ENCODE measurements at places on chromosomes 1 and 21.

- DNase-seq, result no peak
These were observed 37.7 kb downstream of the RRP1 start for GRCh38 chr21:43827015-43827611.

GRCh38 chr1:10513199-10513598 lies 38.4 kb downstream of the PEX14 start:
- no peak for DNase-seq

- no peak for DNase-seq
These were observed 43.3 kb downstream of the POU2F1 start for GRCh38 chr1:167263819-167264464.

DNA sequence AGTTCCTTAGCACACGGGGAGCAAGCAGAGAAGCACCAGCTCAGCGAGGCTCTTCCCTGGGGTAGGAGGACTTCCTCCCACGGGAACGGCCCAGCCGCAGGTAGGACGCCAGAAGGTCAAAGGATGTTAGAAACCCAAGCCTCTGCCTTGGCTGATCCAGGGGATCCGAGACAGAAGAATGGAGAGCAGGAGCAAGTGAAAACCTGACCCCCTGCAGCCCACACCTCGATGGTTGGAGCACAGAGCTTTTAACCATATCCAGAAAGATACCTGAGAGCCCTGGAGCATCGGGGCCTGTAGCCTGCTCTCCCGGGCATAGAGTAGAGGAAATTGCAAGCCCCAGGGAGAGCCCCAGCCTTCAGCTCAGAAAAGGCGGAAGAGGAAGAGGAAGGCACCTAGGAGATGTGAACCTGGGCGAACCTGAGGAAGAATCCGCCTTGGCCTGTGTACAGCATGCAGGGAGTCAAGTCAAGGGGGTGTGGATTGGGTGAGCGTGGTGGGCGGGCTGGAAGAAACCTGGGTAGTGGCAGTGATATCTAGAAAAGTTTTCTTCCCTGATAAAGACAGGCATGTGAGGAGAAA lies 76.3 kb downstream of the PSMG1 start:
- no peak for DNase-seq

DNA sequence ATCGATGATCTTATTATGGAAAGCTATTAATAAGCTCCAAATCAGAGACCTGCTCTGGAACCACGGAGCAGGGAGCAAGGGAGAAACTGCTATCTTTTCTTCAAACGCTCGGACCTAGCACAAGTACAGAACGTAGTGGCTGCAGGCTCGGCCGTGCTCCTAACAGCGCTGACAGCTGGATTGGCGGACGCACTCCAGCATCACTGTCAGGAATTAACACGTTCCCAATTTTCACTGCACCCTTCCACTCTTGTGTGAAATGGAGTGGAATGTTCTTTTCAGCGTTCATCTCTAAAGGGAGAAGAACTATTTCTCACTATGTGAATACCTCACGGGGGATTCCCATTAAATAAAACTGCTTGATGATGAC lies 106.9 kb downstream of the ZNF281 start:
- no peak for DNase-seq

DNA sequence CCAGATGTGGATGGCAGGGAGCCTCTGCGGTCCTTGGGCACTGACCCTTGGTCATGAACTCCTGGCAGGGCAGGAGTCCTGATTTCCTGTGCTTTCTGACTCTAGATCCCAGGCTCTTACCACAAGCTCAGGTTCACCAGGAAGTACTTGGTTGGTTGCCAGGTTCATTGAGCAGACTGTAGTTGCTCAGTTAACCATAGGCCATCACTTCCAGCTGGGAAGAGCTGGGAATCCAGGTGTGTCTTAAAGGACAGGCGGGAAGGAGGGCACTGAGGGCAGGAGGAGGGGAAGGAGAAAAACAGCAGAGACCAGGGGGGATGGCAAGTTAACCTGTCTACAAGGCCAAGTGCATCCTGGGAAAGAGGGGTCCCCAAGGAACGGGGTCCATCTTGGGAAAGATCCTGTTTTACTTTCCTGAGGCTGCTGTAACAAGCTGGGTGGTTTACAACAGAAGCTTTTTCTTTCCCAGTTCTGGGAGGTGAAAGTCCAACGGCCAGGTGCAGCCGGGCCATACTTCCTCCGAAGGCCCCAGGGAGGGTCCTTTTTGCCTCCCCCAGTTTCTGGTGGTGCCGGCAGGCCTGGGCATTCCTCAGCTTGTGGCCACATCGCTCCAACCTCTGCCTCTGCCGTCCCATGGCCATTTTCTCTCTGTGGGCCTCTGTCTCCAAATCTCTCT lies 11.6 kb downstream of the KCNAB2 start:
- DNase-seq, result no peak

DNA sequence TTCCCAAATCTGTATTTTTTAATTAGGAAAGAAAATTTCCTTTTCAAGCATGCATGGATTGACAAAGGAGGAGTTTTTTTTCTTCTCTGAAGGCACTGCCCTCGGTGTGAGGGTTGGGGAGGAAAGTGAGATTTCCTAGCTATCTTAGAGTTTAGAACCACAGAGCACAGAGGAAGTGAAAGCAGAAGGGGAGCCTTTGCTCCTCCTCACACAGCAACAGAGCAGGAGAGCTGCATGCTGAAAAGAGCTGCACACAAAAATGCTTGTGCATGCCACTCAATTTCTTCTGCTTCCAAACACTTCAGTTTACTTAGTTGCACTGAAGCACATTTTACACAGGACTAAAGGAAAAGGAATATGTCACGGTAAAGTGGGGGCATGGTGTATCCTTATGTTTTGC lies 308.1 kb downstream of the GPATCH2 start:
- no peak for DNase-seq

DNA sequence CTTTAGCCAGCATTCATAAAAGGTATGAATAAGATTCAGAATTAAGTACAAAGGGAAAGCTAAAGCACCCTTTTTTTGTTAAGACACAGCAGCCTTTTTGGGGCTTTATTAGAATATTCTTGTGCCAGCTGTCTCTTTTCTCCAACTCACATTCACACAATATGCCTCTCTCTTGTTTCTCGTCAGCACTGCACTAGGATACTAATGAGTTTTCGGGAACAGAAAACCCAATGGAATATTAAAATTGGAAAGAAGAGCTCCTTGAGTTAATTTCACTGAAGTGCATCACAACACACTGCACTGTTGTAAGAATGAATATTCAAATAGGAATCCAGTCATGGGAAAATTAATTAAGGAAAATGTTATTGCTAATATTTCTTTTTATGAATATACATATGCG lies 410.4 kb upstream of the BEND5 start:
- DNase-seq, result no peak

DNA sequence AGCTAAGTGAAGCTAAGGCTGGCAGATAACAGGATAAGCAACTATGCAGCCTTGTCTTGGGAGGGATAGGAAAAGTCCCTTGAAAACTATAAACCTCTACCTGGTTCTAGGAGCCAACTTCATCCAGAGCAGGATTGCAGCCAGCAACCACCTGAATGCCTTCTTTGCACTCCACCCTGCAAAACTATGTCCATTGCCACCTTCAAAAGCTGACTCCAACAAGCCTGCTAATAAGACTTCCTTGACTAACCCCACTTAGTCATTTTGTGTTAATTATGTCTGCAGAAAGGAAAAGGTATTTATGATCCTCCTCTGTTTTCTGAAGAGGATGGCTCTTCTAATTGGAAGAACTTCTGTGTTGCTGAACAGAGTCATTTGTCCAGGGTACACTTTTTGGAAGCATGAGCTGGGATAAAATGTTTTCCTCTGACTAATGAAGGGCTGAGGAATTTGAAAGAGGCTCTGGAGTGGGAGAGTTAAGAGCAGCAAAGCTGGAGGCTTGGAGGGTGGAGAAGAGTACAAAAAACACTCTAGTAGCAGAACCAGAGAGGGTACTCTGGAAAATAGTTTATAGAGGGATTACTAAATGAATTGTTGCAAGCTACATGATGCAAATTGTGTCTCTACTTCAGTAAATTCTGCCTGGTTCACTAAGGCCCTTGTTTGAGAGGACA lies 9.6 kb upstream of the RIMKLA start:
- DNase-seq, result no peak

GRCh38 chr1:17688217-17688810 lies 66.8 kb upstream of the ACTL8 start:
- no peak for DNase-seq

DNA sequence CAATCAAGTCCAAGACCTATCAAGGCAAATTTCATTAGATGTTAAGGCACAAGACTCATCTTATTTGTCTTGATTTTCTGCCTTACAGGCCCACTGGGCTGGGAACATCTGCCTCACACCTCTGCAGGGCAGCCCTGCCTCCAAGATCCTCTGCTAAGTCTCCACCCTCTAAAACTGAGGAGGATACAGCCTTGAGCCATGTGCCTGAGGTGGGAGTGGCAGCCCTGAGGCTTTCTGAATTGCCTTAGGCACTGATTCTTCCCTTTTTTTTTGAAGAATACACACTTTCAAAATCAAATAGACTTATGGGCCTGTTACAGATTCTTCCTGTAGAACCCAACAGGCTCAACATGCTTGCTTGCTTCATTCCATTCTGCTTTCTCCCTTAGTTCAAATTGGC lies 544.3 kb upstream of the ADAMTS5 start:
- no peak for DNase-seq

Measured in ascending aorta (tissue), 2 donors.